ENCODE measurements at places on chromosomes 13 and 19.

GRCh38 chr19:18418483-18419194 lies 559 bp upstream of the SSBP4 start:
- DNase-seq: peak; percentile 73

GRCh38 chr19:53908935-53909415 lies at the start of gene CACNG7:
Gene CACNG7, plus strand, starts transcription at chr19:53909278. Its CDS starts 3,554 bp downstream, at chr19:53912832.
- no peak for DNase-seq

GRCh38 chr13:35818633-35819067 lies 312.5 kb downstream of the DCLK1 start:
- no peak for DNase-seq

GRCh38 chr13:42405665-42406390 lies 133.9 kb downstream of the AKAP11 start:
- DNase-seq: no peak

- DNase-seq: no peak
Observed at GRCh38 chr19:35796645-35797542, 15.8 kb downstream of the PRODH2 start.

- no peak for DNase-seq
Observed at GRCh38 chr13:48334534-48335127, 31.1 kb downstream of the RB1 start.

GRCh38 chr19:4375164-4376027 lies 25.0 kb downstream of the SH3GL1 start:
- DNase-seq: no peak

DNA sequence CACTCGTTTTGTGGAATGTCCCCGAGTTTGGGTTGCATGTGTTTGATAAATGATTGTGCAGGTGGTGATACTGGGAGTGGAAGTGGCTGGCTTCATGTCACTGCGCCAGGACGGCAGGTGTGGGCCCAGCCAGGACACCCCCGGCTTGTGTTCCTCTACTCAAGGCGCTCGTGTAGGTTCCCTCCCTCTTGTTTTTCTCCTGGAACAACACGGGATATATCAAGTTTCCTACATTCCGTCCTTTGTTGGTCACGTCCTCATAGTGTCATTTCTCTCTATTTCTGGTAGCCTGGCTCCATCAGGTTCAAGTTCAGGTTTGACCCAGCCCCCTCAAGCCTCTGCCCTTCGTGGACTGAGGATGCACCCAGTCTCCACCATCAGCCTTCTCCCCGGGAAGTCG lies 16.3 kb downstream of the IL17D start:
- no peak for DNase-seq

- DNase-seq: no peak
Observed at GRCh38 chr13:50077431-50077830, 62.2 kb downstream of the KCNRG start.

- DNase-seq: no peak
Observed at GRCh38 chr13:73607489-73608156, 526.6 kb downstream of the KLF12 start.
